ENCODE measurements at places on chromosomes 5 and 9. TPM values are rescaled to one million over a fixed set of nuclear protein-coding genes. Genes with fewer than 3 reads are reported as not detected.

DNA sequence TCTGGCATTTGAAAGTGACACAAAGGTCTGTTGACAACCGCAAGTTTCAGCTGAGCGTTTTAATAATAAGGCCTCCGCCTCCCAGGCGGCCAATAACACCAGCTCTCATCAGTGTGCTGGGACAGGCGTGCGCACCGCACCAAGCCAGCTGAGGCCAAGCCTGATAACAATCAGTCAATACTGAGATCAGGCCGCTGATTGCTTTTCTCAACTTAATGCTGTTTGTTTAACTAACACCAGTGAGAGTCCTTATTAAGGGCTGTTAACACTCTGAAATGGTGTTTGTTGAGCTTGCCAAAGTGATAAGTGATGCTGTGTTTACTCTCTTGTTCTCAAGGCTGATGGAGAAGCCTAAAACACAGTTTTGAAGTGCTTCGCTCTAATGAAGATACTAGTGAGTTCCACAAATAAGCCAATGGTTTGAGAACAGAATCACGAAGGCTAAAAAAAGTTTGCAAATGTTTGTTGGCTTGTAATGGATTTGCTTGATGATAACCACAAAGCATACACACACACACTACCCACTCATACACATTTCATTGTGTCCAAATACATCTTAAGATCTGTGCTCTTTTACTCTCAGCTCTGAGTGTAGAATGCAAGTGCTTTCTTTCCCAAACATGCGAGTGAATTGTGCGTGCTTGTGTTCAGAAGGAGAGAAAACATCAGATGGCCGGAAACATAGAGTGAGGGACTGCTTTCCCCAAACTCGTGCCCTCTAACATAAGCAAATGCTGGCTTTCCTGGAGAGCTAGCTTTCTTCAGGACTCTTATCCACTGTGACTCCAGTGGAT, 330.4 kb upstream of the KLF4 start:
- H3K4me1 ChIP-seq: no peaks in the 10 kb centered on the region
- no peak for DNase-seq
- H3K27me3 ChIP-seq: no peaks in the 10 kb centered on the region
- H3K4me3 ChIP-seq: no peak overlapping the region
- no peaks in the 10 kb centered on the region for H3K36me3 ChIP-seq

GPR151 gene
- not detected for total RNA-seq

DNA sequence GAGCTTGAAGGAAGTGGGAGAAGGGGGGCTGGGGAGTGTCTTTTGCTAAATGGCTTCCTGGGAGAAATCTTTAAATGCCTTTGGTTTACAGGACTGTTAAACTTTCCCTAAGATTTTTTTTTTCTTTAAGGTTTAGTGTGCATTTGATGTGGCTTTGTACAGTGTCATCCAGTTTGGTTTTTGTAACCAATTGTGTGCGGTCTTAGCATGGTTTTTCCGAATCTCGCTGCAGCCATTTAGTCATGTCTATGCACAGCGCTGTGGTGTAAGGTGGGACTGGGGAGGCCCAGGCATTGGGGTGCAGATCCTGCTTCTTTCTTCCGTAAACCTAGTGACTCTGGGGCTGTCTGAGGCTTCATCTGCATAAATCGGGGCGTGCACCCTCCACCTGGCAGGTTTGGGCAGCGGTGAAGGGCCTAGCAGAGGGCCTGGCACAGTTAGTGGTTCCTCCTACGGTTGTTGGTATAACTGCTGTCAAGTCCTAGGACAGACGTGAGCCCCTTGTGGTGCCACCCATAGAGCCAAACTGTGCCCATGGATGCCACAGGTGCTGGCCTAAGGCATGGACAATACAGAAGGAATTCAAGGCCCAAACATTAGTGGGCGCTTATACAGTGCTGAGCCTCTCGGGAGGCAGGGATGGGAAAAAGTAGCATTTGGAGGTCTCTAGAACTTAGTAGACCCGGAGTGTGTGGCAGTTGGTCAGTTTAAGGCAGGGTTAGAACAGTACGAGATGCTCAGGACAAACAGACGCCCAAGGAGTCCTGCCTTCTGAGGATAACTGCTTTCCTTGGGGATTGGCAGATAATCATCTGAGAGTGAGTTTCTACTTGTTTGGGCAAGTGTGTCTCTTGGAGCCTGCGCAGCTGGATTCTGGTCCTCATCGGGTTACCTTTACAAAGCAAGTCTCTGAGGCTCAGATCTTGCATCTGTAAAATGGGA, 1.5 kb downstream of the PRRC2B start:
- H3K4me3 ChIP-seq: peak overlapping the region; percentile 71
- peak overlapping the region; percentile 97 for H3K27ac ChIP-seq
- H3K27me3 ChIP-seq: no peaks in the 10 kb centered on the region
- peaks cover 52% of the 10 kb centered on the region for H3K4me1 ChIP-seq
- no peak for DNase-seq
- no peaks in the 10 kb centered on the region for H3K36me3 ChIP-seq

TLX3 gene
- not detected for total RNA-seq

DNA sequence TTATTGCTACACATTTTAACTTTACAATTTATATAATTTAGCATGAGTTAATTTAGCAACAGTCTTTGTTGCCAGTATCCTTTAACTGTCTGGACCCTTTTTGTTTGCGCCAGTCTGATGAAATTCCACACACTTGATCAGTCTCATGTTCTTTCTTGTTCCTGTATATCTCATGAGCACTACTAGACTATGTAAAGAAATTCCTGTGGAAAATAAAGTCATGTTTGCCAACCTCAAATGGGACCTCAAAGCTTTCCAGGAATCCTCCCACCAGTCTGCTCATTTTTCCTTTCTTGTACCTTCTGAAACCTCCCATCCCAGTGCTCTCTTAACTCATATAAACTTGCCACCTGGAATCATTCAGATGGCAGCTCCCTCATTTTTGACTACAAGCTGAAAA, 8.0 kb downstream of the DMXL1 start:
- H3K4me3 ChIP-seq: no peak overlapping the region
- no peaks in the 10 kb centered on the region for H3K4me1 ChIP-seq
- H3K27ac ChIP-seq: no peak overlapping the region
- DNase-seq: no peak
- H3K27me3 ChIP-seq: no peaks in the 10 kb centered on the region
- H3K36me3 ChIP-seq: no peaks in the 10 kb centered on the region

GRCh38 chr5:173778784-173779304, 109.3 kb upstream of the CPEB4 start:
- no peak for DNase-seq
- H3K27me3 ChIP-seq: no peaks in the 10 kb centered on the region
- no peak overlapping the region for H3K27ac ChIP-seq
- H3K4me3 ChIP-seq: no peak overlapping the region
- no peaks in the 10 kb centered on the region for H3K36me3 ChIP-seq

LOX gene
- total RNA-seq: 44.3 TPM

GRCh38 chr5:32090026-32090754, 83.9 kb downstream of the GOLPH3 start:
- H3K27ac ChIP-seq: no peak overlapping the region
- peaks cover 78% of the 10 kb centered on the region for H3K36me3 ChIP-seq
- no peak for DNase-seq
- H3K4me3 ChIP-seq: no peak overlapping the region
- H3K27me3 ChIP-seq: no peaks in the 10 kb centered on the region

TRPM6 gene
- total RNA-seq: 0.42 TPM

GRCh38 chr5:140925806-140926442, at the start of gene PCDHAC1:
PCDHAC1 (plus strand) TSS chr5:140926299; CDS start chr5:140926893, 594 bp downstream.
- DNase-seq: no peak
- no peak within 1 kb of the TSS for H3K27ac ChIP-seq
- peaks cover 36% of the 10 kb centered on the region for H3K27me3 ChIP-seq
- no peaks in the 10 kb centered on the region for H3K4me1 ChIP-seq
- peak within 1 kb of the TSS; percentile 59 for H3K4me3 ChIP-seq

- no peaks in the 10 kb centered on the region for H3K36me3 ChIP-seq
- no peak for DNase-seq
- no peak overlapping the region for H3K27ac ChIP-seq
- H3K4me1 ChIP-seq: no peaks in the 10 kb centered on the region
- no peak overlapping the region for H3K4me3 ChIP-seq
Observed at GRCh38 chr9:84254972-84255371, 85.6 kb downstream of the SLC28A3 start.

Data from tibial nerve (tissue), 4 donors.